ENCODE measurements at places on chromosomes 4 and X.

DNA sequence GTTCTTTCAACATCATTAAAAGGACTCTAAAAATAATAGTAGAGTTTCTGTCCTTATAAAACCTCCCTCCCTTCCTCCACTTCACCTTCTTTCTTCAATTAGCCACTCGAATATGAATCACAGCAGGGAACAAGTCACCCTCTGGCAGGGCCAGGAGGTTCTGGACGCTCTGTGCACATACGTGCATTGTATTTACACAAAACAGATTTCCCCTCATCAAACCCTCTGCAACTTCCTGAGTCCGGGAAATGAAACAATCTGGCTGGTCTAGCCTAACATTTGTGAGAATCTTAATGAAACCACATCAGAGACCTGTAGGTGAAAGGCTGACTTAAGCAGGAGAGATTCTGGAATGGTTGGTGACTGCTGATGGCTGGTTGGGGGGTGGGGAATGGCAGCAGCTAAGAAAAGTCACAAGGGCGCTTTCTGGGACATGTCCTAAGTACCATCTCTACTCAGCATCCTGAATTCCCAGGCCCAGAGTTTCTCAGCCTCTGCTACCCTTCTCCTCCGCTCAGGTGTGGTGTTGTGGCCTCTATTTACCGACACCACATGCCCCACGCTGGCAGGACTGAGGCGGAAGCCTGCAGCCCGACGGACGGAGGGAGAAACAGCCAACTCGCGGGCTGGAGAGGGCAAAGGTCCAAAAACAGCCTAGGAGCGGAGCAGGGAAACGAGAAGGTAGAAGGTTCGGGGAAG lies 1.0 kb downstream of the ZDHHC9 start:
- peaks cover 8% of the 10 kb centered on the region for H3K36me3 ChIP-seq
- H3K4me1 ChIP-seq: no peaks in the 10 kb centered on the region
- peak; percentile 27 for DNase-seq
- H3K27ac ChIP-seq: no peak overlapping the region

DNA sequence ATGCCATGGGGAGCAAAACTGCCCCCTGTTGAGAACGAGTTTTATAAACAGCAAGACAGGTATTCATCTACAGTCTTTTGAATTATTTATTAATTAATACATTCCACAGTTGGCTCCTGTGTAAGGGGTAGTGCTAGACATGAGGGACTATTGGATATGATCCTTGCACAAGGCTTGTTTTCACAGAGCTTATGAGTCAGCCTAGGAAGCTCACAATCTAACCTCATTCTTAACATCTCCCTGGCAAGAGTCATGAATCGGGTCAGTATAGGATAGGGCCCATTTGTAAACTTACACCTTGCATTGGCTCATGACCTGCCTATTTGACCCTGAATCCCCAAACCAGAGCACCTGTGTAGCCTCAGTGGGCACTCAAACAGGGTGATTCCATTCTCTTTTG lies 209.1 kb upstream of the HCCS start:
- H3K4me3 ChIP-seq: no peak overlapping the region
- no peaks in the 10 kb centered on the region for H3K27me3 ChIP-seq
- DNase-seq: peak; percentile 48
- no peak overlapping the region for H3K27ac ChIP-seq

- H3K4me1 ChIP-seq: peaks cover 10% of the 10 kb centered on the region
- H3K27me3 ChIP-seq: no peaks in the 10 kb centered on the region
- no peak overlapping the region for H3K27ac ChIP-seq
These were observed 24.3 kb downstream of the HMX1 start for GRCh38 chr4:8847331-8847730.

- H3K4me3 ChIP-seq: no peak overlapping the region
- no peaks in the 10 kb centered on the region for H3K4me1 ChIP-seq
- H3K27me3 ChIP-seq: no peaks in the 10 kb centered on the region
- no peak overlapping the region for H3K27ac ChIP-seq
These were observed 137.5 kb downstream of the CPE start for GRCh38 chr4:165516281-165516833.

DNA sequence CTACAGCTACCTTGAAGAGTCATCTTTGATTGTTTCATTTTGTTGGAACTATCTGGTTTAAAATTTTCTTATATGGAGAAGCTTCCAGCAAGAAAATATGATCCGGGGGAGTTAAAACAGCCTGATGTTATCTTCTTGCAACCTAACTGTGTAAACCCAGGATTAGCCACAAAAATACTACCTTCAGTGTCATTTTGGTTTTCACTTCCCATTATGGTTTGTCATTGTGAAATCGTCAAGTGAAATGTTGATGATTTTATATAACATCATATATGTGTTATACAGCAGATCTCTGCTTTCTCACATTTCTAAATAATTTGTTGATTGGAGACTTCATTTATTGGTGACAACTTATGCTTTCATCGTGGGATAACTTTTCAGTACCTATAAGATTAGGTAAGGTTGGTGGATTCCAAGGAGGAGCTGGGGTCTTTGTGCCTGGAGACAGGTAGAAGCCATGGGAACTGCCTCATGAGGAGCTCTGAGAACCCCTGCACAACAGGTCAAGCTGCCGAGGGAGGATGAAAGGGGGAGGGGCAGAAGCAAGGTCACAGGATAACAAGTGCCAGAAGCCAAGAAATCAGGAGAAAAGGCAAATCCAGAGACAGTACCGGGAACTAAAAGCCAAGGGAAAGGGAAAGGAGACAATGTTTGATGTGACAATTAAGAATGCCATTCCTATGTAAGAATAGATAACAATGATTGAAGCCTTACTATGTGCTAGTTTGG lies 7.2 kb downstream of the ARHGAP24 start:
- H3K27me3 ChIP-seq: no peaks in the 10 kb centered on the region
- H3K36me3 ChIP-seq: no peaks in the 10 kb centered on the region
- H3K4me1 ChIP-seq: peaks cover 4% of the 10 kb centered on the region
- no peak for DNase-seq
- no peak overlapping the region for H3K27ac ChIP-seq
- no peak overlapping the region for H3K4me3 ChIP-seq

DNA sequence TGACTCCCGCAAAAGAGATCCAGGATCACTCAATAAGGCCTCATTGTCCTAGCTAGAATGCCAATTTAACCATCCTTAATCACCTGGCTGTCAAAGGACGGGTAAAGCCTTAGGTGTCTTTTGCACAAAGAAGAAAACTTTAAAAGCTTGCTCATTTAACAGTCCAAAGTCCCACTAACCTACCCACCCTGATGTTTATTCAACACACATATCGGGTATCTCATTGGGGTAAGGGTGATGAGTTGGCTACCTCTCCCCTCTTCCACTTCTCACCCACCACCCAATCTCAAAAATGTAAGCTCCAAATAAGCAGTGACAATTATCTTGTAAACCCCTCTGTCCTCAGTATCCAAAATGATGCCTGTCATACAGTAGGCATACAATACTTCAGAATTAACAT lies 988 bp upstream of the SRD5A3 start:
- H3K4me1 ChIP-seq: peaks cover 4% of the 10 kb centered on the region
- no peak for DNase-seq
- H3K27me3 ChIP-seq: no peaks in the 10 kb centered on the region
- H3K27ac ChIP-seq: no peak overlapping the region
- H3K4me3 ChIP-seq: no peak overlapping the region

DNA sequence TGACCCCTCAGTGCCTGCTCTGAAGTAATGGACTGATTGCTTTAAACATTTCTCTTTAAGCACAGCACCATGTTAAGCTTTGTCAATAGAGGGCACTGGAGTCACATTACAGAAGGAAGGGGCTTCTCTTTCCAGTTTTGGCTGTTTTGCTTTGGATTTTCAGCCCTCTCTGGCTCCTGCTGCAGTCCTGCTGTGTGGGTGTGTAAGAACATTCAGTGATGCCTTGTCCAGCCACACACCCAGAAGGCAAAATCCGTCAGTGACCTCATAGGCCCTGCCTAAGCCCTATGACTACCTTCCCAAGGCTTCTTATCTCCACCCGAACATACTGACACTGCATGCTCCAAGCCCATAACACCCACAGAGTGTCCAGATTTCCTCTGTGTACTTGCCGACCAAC lies 215.3 kb upstream of the CTSO start:
- DNase-seq: peak; percentile 97
- no peaks in the 10 kb centered on the region for H3K27me3 ChIP-seq
- H3K4me3 ChIP-seq: no peak overlapping the region
- peak overlapping the region; percentile 34 for H3K27ac ChIP-seq
- H3K36me3 ChIP-seq: peaks cover 3% of the 10 kb centered on the region

Measured in trophoblast cell (in vitro differentiated cells and primary cell).